ENCODE measurements at places on chromosomes 16 and 17.
A peak's percentile ranks its signal among the peaks of the same experiment; 100 is the strongest.

- no peak for DNase-seq
These were observed 137.4 kb downstream of the PARN start for GRCh38 chr16:14492614-14493013.

GRCh38 chr17:79996291-79996690 is 39.4 kb downstream of the TBC1D16 start:
- DNase-seq = peak; percentile 22

DNA sequence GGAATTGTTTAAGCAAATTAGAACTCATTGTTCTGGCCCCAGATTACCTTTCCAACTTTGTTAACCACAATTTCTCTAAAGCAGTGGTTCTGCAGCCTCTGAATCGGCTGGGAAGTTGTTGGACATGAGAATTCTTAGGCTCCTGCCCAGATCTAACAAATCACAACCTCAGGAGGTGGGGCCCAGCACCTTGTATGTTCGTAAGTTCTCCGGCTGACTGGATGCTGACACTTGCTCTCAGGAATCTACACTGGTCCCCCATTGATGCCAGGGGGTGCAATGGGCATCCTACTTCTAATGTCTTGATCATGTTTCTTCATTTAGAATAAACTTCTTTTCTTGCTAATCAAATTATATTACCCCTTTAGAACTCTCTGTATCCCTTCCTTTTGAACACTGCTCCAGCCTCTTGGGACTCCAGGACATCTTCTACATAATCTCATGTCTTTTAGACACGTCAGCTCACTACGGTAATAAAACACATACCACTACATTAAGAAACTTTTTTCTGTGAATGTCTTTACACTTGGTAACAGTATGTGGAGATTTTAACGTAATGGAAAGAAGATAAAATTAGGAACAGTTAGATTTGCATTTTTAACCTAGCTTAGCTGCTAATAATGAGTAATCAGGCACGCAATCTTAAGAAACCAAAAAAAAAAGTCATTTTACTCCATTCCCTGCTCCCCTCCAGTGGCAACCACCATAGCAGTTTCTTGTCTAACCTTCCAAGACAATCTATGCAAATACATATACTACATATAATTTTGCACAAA is 143.2 kb downstream of the ITFG1 start:
- no peak for DNase-seq

- no peak for DNase-seq
These were observed 18.2 kb upstream of the RASL10B start for GRCh38 chr17:35713069-35713728.

- DNase-seq = no peak
These were observed 79.2 kb downstream of the MRM3 start for GRCh38 chr17:861364-861763.

DNA sequence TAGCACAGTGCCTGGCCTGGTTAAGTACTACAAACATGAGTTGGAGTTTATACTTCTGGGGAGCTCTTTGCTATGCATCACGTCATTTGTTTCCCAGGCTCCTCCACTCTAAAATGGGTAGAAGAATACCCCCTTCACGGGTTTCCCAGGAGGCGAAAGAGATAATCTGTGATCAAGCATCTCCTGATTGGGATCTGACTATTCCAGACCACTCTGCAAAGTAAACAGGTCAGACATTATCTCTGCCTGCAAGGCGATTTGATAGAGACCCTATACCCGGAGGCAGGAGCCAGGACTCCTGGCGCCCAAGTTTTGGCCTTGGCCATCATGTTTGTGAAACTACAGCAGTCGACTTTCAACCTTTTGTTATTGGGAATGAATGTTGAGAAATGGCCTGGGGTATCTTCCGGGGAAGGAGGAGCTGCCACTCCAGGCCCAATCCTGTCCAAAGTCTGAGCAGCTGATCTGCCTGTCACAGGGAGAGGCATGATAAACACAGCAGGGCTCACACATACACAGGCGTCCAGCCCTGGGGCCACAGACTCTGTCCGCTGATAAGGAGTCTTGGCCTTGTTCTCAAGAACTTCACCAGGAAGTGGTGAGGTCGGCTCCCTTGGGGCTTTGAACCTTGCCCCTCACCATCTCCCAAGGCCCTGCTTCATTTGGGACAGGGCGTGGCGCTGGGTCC is 199.9 kb downstream of the MAF start:
- no peak for DNase-seq

DNA sequence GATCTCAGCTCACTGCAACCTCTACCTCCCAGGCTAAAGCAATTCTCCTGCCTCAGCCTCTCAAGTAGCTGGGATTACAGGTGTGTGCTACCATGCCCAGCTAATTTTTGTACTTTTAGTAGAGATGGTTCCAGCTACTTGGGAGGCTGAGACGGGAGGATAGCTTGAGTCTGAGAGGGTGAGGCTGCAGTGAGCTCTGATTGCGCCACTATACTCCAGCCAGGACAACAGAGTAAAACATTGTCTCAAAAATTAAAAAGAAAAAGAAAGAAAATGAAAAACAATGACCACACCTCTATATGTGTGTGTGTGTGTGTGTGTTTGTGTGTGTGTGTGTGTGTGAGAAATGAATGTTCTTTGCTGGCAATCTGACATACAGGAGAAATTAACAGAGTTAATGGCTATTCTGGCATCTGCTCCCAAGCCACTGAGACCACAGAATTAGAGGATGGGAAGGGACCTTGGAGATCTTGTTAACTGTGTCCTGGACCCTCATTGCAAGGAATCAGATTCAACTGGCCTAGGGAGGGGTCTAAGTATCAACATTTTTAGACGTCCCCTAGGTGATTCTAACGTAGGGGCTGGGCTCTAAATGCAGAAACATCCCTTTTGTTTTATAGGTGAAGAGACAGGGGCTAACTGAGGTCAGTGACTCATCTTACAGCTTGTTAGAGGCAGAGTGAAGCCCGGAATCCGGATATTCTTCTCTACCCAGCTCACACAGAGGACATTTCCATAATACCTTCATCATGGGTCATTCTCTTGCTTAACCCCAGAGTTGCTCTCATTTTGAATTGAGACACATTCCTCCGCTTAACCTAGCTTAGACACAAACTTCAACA is 16.4 kb upstream of the MARCHF10 start:
- no peak for DNase-seq

- no peak for DNase-seq
These were observed 114.7 kb downstream of the IRX3 start for GRCh38 chr16:54171626-54172537.
